ENCODE measurements at places on chromosomes 11 and 22. TPM values are rescaled to one million over a fixed set of nuclear protein-coding genes. Genes with fewer than 3 reads are reported as not detected.

KRTAP5-10 gene
- not detected for total RNA-seq

CENPM gene
- total RNA-seq, result 16.0 TPM

IGHMBP2 gene
- 13.0 TPM for total RNA-seq

CCDC85B gene
- total RNA-seq, result 77.3 TPM

SERPIND1 gene
- not detected for total RNA-seq

OR10G6 gene
- total RNA-seq, result not detected

Data from HFFc6 (cell line).